ENCODE measurements at places on chromosomes 5 and 9.

DNA sequence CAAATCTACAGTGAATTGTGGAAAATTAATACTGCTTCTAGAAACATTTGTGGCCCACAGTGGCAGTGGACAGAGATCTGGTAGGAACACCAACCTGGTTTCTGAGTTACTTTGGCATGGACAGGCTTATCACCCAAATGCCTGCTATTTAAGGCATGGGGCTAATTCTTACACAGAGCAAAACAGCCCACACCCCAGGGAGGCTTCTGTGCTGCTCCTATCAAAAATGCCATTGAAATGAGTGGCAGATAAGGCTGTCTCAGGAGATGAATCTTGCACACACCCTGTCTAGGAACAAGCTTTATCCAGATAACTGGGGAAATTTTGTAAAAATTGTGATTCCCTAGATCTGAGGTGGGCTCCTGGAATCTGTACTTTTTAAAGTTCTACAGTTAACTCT lies 307.1 kb downstream of the TLE1 start:
- no peak for DNase-seq

DNA sequence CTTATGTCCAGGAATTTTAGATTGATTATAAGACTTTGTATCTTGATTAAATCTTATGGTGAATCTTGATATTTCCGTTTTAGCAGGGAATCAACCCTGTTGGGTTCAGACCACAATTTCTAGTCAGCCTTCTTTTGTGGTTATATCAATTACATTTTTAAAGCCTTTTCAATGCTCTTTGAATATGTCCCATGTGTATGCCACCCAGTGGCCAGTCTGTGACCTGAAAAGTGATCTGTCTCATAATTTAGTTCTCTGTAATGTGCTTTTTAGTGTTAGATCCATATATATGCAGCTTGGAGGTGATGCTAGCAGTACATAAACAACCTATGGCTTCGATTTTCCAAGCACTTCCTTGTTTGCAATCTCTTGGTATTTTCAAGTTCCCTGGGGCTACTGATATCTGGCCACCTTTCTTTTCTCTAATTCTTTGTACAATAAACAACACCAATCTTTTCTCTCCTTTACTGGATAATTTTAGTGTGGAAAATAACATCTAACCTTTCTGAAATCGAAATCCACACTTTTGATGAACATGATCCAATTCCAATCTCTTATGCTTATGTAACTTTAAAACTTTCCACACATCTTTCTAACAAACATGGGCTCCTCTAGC lies 28.8 kb downstream of the PDE8B start:
- DNase-seq = peak; percentile 41

DNA sequence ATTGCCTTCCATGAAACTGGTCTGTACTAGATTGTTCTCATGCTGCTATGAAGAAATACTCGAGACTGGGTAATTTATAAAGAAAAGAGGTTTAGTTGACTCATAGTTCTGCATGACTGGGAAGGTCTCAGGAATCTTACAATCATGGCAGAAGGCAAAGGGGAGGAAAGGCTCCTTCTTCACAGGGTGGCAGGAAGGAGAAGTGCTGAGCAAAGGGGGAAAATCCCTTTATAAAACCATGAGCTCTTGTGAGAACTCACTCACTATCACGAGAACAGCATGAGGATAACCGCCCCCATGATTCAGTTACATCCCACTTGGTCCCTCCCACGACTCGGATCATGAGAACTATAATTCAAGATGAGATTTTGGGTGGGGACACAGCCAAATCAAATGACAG lies 163.2 kb downstream of the RFK start:
- no peak for DNase-seq

GRCh38 chr9:28960602-28961001 lies 1387.3 kb upstream of the C9orf72 start:
- DNase-seq = no peak

GRCh38 chr5:179866241-179867078 lies 7.8 kb upstream of the MRNIP start:
- DNase-seq = no peak

- no peak for DNase-seq
These were observed 8.4 kb upstream of the NDST1 start for GRCh38 chr5:150499437-150499956.

DNA sequence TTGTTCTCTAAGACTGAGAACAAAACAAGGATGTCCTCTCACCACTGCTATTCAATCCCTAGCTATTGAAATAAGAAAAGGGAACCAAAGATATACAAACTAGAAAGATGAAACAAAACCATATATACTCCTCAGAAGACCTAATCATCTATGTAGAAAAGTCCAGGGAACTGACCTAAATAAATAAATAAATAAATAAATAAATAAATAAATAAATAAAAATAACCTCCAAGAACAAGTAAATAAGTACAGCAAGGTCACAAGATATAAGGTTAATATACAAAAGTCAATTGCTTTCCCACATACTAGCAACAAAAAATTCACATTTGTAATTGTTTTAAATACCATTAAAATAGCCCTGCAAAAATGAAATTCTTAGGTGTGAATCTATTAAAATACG lies 54.6 kb downstream of the DTWD2 start:
- DNase-seq = no peak

GRCh38 chr5:136226401-136226800 lies 33.4 kb upstream of the SMIM32 start:
- DNase-seq = no peak

- no peak for DNase-seq
These were observed 471.3 kb downstream of the PDE4D start for GRCh38 chr5:59421986-59422941.

GRCh38 chr9:98120476-98120875 lies 1.5 kb upstream of the TRIM14 start:
- DNase-seq = no peak

GRCh38 chr9:31536471-31536870 lies 848.0 kb upstream of the ACO1 start:
- no peak for DNase-seq

GRCh38 chr5:111731638-111732037 lies 25.4 kb downstream of the NREP start:
- no peak for DNase-seq

- DNase-seq = no peak
These were observed 8.4 kb downstream of the SEMA6A start for GRCh38 chr5:116566251-116566650.

- no peak for DNase-seq
These were observed 101.8 kb downstream of the CAMSAP1 start for GRCh38 chr9:135805422-135806022.

- DNase-seq = no peak
These were observed 392.3 kb downstream of the CETN3 start for GRCh38 chr5:90017239-90017638.

DNA sequence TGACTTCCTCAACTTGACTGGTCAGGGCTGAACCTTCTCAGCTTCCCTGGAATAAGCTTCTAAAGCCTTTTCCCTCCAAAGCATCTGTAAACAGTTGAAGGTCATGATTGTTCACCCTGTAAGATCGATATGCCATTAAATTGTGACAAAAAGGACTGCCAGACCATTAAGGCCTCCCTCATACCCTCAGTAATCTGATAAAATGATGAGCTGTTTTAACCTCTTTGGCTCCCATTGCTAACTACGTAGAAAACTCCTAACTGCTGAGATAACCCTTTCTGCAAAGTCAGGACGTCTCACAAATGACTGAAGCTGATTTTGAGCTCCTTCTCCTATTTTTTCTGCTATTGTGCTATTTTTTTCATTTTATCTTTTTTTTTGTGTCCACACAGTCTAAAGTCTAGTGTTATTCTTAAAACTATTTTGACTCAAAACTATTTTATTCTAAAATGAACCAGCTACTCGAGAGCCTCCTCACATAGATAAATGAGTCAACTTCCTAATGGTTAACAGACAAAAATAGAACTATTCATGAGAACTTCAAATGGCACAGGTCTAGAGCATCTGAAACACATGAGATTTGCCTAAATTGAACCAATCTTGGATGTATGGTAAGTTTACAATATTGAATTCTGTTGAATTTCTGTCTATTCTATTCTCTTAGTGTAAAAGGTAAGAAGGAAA lies 395.6 kb upstream of the TLE4 start:
- no peak for DNase-seq

GRCh38 chr9:97577051-97577450 lies 56.1 kb downstream of the TSTD2 start:
- DNase-seq = no peak

DNA sequence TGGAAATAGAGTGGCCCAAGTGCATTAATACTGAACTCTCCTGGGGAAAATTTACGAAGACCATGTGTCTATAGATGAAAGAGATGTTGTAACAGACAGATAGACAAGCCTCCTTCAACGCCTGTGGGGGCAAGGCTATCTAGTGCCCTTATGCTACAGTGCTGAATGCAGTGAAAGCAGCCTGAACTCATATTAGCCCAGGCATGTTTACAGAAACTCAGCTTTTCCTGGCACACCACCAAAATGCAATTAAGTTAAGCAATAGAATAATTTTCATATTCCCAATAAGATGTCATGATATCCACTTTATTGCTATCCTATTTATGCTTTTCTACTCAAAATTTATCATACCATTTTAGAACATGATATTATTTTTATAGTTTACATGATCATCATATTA lies 277.0 kb downstream of the DIRAS2 start:
- DNase-seq = no peak

GRCh38 chr5:156824241-156824640 lies 25.9 kb upstream of the PPP1R2B start:
- no peak for DNase-seq

DNA sequence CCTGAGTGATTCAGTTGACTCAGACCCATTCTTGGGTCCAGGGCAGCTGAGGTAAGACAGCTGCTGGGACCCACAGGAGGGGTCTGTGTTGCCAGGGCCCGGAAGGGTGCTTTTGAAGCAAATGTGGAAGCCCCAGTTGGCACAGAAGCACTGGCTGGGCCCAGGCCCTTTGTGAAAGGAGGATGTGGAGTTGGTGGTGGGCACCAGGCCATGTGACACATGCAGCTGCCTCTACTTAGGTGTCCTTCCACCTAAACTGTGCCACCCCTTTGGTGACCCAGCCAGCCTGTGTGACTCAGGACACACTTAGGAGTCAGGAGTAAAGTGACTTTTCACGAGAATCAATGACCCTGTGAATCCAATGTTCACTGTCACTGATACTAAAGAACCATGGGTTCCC lies 114.3 kb upstream of the SLC25A48 start:
- no peak for DNase-seq

DNA sequence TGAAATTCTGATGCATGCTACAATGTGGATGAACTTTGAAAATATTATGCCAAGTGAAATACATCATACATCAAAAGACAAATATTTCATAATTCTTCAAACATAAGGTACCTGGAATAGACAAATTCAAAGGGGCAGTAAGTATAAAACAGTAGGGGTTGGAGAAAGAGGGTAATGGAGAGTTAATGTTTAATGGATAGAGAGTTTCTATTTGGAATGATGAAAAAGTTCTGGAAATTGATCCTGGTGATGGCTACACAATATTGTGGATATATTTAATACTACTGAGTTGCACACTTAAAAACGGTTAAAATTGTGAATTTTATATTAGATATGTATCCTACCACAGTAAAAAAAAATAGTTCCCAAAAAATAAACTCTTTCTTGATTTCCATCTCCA lies 14.6 kb upstream of the CNTLN start:
- DNase-seq = no peak

- no peak for DNase-seq
These were observed 399.6 kb downstream of the MED10 start for GRCh38 chr5:5978501-5979376.

GRCh38 chr9:7210854-7211637 lies 453.3 kb downstream of the KDM4C start:
- no peak for DNase-seq

DNA sequence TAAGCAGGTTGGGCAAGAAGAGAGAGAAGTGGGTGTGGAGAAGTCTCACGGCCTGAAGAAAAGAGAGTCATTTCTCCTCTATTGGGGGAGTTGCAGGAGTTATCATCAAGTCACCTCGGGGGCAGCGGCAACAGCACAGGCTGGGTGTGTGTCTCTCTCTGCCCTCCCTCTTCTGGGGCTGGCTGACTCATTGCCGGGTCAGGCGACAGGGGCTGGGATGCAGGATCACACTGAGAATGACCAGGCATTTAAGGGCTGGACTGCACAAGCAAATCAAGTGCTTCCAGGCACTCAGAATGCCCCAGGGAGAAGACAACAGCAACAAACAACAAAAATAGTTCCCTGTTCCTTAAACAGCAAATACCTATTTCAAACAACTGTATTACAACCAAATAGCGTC lies 6.3 kb upstream of the EQTN start:
- DNase-seq = peak; percentile 2

GRCh38 chr9:135519179-135519971 lies 1.9 kb upstream of the LCN1 start:
- DNase-seq = no peak

DNA sequence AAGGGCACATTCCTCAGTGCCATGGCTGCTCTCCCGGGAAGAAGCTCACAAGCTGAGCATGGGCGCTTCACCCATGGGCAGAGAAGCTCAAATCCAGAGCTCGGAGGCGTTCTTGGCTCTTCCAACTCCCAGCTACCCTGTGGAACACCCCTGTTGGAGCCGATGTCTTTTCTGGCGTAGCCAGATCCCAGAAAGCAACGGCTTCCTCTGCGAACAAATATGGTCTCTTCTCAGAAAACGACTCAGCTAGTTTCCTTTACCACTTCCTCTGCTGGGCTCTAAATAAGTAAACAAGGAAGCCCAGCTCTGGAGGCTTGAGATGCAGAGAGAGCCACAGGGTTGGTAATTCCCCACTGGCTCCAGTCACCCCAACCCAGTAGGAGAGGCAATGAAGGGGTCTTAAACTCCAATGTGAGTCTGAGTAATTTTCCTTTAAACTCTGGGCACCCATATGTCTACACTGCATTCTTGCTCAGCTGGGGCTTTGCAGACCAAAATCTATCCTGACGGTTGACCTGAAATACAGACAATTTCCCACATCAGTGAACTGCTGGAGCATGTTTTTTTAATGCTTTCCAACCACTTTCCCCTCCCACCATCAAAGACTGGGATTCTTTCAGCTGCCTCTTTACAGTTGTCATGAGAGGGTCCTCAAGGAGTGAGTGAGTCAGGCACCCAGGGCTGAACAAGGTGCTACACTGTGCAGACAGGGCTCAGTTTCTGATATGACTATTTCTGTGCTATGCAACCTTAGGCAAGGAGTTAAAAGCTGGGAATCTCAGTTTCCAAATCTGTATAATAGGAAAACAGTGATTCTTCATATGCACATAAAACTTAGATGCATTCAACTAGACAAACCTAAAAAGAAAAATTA lies at the start of gene LCP2:
TSS of gene LCP2 (minus strand) at position 189 of the 874 bp plus-strand sequence. CDS start at position 23, 166 bp downstream.
- DNase-seq = no peak

DNA sequence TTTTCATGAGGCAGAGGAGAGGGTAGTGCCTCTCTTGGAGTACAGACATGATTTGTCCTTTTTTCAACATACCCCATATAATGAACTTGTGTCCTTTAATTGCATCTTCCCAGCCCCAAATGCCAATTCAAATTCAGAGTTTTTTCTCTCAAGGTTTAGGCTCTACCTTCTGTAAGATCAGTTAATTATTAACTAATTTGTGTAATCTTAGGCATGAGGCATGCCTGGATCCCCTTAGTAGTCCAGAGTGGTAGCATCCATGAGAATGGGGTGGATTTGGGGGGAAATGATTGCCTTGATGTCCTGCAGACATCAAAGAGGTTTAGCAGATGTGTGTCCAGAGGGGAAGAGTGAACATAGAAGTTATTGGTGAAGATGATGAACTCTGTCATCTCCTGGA lies 533.3 kb downstream of the LRRC70 start:
- no peak for DNase-seq
